ENCODE measurements at places on chromosomes 1 and 21.

- no peak for DNase-seq
These were observed 29.1 kb upstream of the ATP2B4 start for GRCh38 chr1:203597331-203598090.

DNA sequence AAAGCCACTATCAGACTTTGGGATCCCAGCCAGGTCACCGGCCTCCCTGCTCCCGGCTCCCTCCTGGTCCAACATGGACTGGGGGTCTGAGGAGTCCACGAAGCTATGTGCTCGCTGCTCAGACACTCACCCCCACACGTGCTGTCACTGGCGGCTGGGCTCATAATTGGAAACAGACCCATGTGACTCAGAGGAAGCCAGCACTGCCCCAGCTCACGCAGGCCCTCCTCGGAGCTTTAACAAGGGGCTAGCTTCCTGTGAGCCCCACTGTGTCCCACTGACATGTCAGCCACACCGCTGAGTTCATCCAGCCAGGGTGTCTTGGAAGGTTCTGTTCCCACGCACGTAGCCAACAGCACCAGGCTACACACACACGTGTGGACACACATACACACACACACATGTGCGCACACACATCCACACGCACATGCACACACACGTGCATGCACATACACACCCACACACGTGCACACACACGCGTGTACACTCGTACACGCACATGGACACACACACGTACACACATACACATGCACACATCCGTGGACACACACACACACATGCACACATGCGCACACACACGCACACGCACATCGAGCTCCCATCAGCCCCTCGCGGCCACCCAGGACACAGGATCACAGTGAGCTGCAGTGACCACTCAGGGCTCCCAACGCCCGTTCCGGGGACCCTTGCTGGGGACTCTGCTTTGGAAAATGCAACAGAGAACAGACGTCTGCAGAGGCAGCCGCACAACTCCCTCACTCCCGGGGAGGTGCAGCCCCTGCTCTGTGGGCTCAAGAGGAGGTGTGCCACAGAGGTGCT is 18.4 kb upstream of the COL6A2 start:
- peak; percentile 76 for DNase-seq

DNA sequence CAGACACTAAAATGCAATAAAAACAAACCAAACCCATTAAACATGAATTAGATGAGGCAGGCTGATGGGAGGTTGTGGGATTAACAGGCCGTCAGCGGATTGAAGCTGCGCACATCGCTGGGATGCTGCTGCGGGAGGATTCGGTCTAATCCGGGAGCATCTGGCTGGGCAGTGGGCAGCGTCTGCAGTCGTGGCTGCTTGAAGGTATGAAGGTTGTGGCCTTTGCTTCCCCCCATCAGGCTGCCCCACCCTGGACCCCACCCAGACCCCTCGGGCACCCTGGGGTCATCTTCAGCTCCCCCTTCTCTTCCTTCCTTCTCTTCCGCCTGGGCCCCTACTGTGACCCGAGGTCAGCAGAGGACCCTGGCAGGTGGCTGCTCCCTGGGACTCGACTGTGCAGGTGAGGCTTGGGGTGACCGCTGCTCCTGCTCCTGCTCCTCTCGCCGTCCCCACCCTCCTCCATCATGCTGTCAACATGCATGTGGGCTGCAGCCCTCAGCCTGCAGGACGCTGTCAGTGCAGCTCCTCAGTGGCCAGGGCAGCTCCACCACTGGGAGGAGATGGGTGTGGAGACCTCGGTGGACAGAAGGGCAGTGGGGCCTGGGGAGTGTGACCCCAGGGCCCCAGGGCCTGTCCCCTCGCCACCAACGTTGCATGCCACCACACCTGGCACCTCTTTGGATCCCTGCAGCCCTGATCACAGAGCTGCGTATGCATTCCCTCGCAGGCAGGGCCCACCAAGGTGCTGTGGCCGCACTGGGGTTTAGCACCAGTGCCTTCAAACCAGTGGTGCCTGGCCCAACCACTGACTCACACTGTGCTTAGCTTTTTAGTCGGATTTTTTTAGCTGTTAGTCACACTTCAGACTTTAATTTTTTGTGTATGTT is 112.2 kb upstream of the COL6A1 start:
- DNase-seq = no peak

DNA sequence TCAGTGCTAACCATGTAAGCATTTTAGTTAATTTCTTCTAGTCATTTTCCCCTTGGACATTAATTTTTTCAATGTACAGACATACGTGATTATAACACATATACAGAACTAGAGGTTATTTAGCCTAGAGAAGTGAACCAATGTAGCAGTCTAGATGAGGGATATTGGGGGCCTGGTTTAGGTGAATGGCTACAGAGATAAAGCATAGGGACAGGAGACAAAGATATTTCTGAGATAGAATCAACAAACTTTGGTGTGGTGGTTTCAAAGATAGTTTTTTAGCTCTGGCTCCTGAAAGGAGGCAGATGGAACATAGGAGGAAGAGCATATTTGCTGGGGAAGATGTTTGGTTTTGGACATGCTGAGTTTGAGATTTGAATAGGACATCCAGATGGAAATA is 23.0 kb downstream of the RLF start:
- no peak for DNase-seq

DNA sequence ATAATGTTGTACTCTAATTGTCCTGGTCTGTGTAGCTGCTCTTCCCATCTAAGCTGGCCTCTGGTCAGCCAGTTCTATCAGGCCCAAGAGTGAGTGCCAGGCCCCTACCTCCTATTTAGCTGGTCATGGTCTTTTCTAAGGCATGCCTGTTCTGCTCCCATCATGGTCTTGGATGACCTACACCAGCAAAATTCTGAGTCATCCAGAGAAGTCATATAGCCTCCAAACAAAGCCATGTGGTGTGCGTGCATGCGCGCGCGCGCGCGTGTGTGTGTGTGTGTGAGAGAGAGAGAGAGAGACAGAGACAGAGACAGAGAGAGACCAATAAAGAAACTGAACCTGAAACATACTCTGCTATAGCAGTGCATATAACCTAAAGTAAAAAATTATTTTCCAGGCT is 254.4 kb downstream of the BRINP2 start:
- no peak for DNase-seq

DNA sequence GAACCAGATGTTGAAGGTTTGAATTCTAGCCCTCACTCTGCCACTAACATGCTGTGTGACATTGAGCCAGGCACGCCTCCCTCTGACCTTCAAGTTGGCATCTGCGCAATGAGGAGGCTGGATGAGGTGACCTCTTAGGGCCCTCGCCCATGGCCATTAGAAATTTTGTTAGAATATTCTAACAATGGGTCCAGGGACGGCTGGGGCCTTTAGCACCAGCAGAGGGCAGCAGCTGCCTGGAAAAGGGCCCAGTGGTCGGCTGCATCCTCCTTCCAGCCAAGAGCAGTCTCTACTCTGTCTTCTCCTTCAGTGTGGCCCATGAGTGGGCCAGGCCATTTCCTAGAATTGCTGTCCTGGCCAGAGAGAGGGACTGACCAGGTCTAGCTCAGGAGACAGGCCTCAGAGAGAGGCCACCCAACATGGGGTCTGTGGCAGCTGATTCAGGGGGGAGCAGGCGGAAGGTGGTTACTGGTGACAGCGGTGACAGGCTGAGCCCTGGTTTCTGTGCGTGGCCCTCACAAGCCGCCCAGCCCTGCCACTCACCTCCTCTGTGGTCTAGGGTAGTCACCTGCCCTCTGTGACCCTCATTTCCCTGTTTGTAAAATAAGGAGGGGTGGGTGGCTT is 101.3 kb upstream of the ACTL8 start:
- no peak for DNase-seq

- no peak for DNase-seq
These were observed 7.7 kb downstream of the GOLT1A start for GRCh38 chr1:204206121-204206520.

GRCh38 chr1:166870584-166870983 is 5.5 kb downstream of the TADA1 start:
- DNase-seq = no peak

- DNase-seq = peak; percentile 80
These were observed 605.8 kb upstream of the ADAMTS5 start for GRCh38 chr21:27572696-27573095.

GRCh38 chr1:41508290-41508689 is 23.8 kb upstream of the EDN2 start:
- no peak for DNase-seq

DNA sequence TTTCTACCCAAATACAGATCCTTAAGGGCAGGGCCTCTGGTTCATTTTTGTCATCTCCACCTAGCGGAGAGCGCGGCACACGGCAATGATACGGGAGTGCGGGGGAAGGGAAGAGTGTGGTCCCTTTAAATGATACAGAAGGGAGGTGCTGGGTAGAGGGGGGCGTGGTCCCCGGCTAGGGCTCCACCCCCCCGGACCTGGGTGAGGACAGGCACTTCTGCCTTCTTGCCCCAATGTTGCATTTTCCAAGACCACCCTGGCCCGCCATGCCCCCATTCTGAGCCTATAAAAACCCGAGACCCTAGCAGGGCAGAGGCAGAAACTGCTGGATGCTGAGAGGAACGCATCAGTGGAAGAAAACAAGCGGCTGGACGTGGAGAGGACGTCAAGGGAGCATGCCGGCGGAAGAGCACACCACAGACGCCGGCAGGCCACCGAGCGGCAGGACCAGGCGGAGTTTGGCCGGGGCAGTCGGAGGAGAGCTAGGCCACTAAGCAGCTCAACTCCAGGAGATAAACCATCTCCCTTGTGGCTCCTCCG is 30.0 kb downstream of the LRRC3 start:
- no peak for DNase-seq

DNA sequence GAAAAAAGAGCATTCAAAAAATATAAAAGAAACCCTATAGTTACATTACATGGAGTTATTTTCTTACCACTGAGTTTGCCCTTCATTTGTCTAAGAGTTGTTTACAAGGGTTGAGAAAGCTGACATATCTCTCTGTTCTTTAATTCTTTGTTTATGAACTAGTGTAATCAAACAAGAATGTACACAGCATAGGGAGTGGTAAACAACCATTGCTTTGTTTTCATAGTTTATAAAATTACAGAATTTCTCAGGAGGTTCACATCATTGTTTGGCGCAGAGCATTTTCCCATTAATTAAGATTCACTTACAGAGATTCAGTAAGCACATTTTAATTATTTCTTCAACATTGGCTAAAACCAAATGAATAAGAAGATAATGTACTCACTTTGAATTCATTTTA is 87.6 kb downstream of the IFI44 start:
- DNase-seq = no peak

- no peak for DNase-seq
These were observed 11.7 kb upstream of the ECE1 start for GRCh38 chr1:21301794-21302440.

DNA sequence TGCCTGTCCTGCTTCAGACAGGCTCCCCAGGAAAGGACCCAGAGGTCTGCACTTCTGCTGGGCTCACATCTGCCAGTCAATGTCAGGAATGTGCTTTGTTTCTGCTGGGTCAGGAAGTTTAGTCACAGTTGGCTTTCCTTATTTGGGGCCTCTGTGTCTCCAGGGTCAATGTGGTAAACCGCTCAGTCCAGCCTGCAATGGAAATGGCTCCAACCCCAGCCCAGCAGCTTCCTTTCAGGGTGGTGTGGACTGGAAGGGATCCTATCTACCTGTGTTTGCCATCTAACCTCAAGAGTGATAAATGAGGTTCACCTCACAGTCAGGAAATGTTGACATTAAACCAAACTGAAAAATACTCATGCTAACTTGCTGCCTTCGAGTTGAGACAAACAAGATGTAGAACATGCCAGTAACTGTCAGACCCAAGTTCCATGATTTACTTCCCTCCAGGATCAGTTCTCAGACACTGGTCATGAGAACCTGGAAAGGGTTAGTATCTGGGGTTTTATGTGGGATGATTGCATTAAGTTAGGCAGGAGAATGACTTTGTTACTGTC is 20.3 kb downstream of the ENO1 start:
- DNase-seq = peak; percentile 54

GRCh38 chr1:99062192-99062591 is 57.5 kb upstream of the PLPPR5 start:
- DNase-seq = no peak

- DNase-seq = no peak
These were observed 3.6 kb downstream of the SDC3 start for GRCh38 chr1:30904962-30905335.

- no peak for DNase-seq
These were observed 30.0 kb upstream of the TENT5B start for GRCh38 chr1:27042670-27043069.

Data from AG04449 (cell line).